ENCODE measurements at places on chromosomes 1 and 21.

GRCh38 chr1:15918962-15919715 is 56.8 kb downstream of the ZBTB17 start:
- DNase-seq, result no peak

GRCh38 chr1:160211046-160211790 is 6.0 kb downstream of the PEA15 start:
- peak; percentile 87 for DNase-seq

GRCh38 chr1:25952841-25953401 is 44.9 kb downstream of the PAFAH2 start:
- DNase-seq, result no peak

GRCh38 chr21:15531986-15532385 is 197.8 kb upstream of the USP25 start:
- DNase-seq, result no peak

DNA sequence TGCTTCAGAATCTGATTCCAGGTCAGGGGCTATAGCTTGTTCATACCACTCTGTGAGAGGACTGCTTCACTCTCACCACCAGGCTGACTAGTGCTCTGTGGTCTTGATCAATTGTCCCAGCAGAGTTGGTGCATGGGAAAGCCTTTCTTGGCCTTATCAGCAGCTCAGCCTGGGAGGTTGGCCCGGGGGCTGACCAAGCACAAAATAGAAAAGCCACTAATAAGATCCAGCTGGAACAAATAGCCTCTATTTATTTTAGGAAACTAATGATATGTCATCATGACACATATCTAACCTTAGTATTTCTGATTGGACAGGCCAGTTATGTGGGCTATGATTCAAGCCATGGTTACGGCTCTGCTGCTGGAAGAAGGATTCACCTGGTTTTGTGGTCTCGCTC is 134.2 kb downstream of the GDAP2 start:
- DNase-seq, result no peak

- DNase-seq, result no peak
Observed at GRCh38 chr1:32349211-32349708, 13.0 kb downstream of the FAM229A start.

- no peak for DNase-seq
Observed at GRCh38 chr1:172801771-172802322, 142.9 kb downstream of the FASLG start.

- DNase-seq, result peak; percentile 65
Observed at GRCh38 chr1:27366411-27367159, at the start of gene MAP3K6. MAP3K6 (minus strand) TSS chr1:27366961; CDS start chr1:27366597, 364 bp downstream.

DNA sequence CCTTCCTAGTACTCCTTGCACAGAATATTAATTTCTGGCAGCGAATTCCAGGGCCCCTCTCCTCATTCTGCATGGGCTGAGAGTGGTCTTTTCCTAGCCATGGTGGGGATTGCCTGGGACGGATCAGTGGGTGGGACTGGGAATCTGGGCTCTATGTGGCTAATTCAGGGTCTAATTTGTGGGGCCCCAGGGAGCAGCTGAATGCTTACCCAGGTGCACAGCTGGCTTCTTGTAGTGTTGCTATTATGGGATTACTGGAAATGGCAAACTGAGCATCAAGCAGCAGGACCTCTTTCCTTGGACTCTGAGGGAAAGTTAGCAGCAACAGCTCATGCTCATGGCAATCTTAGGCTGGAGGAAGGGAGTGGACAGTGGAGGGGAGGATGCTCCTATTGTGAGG is 187.1 kb upstream of the CACNA1E start:
- DNase-seq, result no peak

- no peak for DNase-seq
Observed at GRCh38 chr1:212959266-212960220, 9.2 kb downstream of the VASH2 start.

- DNase-seq, result no peak
Observed at GRCh38 chr1:159916242-159917051, 8.9 kb downstream of the TAGLN2 start.

- DNase-seq, result no peak
Observed at GRCh38 chr1:201656311-201657032, 117.5 kb downstream of the NAV1 start.

- no peak for DNase-seq
Observed at GRCh38 chr1:91244737-91245136, 159.9 kb downstream of the HFM1 start.

DNA sequence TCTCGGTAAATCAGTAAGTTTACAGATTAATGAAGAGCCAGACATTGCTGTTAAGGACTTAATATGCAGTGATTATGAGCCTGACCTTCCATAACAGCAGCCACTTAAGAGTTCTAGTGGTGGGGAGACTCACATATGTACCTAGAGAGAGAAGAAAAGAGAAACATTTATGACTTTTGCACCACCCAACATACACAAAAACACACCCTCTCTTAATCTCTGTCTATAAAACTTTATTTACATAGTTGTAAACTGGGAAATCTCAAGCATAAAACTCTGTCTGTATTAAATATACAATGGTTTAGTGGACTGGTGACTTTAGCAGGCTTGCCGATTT is 347.4 kb upstream of the ADGRL2 start:
- DNase-seq, result no peak

DNA sequence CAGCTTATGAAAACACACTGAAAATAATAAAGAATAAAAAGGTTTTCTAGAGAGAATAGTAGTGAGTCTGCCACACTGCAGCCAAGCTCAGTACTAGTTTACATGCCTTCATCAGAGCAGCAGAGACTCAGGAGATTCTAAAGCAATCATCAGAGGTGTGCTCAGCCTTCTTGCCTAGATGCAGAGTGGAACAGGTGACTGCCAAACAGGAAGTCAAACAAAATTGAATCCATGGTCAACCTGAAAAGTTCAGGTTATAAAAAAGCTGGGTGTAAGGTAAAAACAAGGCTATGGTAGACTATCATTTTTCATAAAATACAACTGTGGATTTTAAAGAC is 165.3 kb upstream of the C1orf105 start:
- no peak for DNase-seq

- DNase-seq, result no peak
Observed at GRCh38 chr1:64960731-64961130, 5.6 kb downstream of the JAK1 start.

- DNase-seq, result no peak
Observed at GRCh38 chr1:53139951-53140361, 2.5 kb downstream of the SLC1A7 start.

Measured in head of caudate nucleus (tissue), 42 donors.